ENCODE measurements at places on chromosomes 16 and 17.

GRCh38 chr16:53626811-53627210 is 76.8 kb downstream of the RPGRIP1L start:
- DNase-seq, result no peak

- DNase-seq, result peak; percentile 59
Measured at GRCh38 chr16:67399218-67399733, 6.0 kb upstream of the TPPP3 start.

- DNase-seq, result no peak
Measured at GRCh38 chr17:69981441-69981840, 93.6 kb upstream of the KCNJ16 start.

DNA sequence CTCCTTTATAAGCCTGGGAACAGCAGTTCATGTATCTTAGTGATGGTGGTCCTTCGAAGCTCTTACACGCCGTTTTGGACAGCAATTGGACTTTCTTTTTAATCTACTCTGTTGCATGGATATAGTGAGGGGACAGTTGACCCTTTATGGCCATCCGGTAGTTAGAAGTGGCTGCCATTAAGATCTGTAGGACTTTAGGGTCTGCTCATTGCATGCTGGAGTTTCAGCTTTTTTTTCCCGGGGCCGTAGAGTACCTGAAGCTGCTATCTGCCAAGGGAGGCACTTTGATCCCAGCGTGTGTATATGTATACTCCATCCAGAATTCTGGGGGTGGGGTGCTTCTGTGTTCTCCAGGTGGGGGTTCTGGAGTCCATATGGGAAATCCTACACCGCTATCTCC is 1.2 kb downstream of the CYB5D1 start:
- DNase-seq, result no peak

DNA sequence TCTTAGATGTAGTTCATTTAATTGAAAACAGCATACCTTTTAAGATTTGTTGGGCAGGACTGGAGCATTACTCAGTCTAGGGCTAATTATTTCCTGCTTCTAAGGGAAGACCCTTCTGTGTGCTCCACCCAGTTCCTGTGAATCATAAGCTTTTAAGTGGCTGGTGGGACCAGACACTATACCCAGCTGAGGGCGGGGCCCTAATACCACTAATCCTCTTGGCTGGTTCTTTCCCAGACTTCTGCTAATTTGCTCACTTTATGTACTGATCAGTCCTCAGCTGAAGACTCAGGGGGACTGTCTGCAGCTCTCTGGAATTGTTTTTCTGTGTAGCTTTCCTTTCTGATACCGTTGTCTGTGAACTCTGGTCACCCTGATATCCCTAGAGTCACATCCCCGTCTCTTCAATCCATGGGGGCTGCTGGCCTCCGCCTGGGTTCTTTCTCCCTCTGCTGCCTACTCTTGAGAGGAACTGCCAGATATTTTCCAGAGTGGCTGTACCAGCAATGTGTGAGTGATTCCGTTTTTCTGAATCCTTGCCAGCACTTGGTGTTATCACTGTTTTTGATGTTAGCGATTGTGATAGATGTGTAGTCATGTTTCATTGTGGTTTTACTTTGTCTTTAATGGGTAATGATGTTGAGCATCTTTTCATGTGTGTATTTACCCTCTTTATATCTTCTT is 35.1 kb downstream of the MFSD11 start:
- no peak for DNase-seq

DNA sequence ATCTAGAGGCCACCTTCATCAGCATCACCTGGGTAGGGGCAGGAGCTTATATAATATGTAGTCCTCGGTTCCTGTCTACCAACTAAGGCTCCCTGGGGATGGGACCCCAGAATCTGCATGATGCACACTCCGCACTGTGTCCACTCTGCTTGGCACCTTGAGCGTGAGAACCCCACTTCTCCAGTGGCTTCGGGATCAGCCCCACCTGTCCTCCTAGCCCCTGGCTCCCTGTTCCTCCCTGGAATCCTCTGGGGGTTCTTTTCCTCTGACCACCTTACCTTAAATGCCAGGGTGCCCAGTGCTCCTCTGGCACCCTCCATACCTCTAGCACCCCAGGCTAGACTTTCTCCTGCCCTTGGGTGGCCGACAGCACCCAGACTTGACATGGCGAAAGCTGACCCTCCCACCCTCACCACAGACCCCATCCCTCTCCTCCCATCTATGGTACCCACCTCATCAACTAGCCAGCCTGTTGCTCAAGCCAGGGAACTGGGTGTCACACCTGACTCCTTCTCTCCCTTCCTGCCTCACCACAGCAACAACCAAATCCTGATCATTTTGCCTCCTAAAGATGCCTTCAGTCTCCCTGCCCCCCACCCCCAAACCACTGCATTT is 2.8 kb upstream of the NXPH3 start:
- DNase-seq, result no peak

GRCh38 chr17:3802461-3803307 is 1.7 kb upstream of the ITGAE start:
- DNase-seq, result peak; percentile 33

DNA sequence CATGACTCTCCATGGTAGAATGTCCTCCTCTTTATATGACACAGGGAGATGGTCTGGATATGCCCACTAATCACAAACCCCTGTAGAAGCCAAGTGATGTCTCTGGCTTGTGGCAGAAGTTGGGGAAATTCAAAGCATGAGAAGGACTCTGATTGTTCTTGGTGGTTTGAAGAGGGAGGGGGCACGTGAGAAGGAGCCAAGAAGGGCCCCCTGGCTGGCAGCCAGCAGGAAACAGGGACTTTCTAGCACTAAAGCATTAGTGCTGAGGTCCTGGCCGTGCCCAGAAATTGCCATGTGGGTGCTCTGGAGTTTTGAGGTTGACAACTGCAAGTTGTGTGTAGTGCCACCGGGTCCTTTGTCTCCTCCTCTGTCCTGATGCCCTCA is 199.9 kb downstream of the LGALS9B start:
- DNase-seq, result no peak

DNA sequence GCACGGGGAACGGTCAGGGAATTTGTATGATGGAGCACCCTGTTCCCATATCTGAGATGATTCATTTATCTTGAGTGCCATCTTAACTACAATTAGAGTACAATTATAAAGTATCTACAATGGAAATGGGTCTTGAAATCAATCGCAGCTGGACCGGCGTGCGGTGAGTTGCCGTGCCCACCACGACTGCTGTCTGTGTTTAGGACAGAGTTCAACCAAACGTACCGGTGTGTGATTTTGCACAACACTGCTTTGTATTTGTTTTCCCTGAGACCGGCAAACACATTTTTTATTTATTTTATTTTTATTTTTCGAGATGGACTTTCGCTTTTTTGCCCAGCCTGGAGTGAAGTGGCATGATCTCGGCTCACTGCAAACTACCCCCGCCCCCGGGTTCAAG is 457.0 kb downstream of the WWOX start:
- no peak for DNase-seq
